ENCODE measurements at places on chromosomes 7 and 10. TPM values are rescaled to one million over a fixed set of nuclear protein-coding genes. Genes with fewer than 3 reads are reported as not detected.

- peak; percentile 75 for DNase-seq
Observed at GRCh38 chr10:33010132-33011037, 52.4 kb upstream of the ITGB1 start.

- no peak for DNase-seq
Observed at GRCh38 chr10:96978621-96979154, 146.6 kb downstream of the LCOR start.

DNA sequence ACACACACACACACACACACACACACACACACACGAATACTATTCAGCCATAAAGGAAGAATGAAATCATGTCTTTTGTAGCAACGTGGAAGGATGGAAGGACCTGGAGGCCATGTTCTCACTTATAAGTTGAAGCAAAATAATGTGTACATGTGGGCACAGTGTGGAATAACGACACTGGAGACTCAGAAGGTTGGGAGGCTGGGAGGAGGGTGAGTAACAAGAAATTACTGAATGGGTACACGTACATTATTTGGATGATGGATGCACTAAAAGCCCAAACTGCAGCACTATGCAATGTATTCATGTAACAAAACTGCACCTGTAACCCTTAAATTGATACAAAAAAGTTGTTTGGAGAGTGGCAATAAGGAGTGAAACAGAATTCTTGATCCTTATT, 32.1 kb downstream of the KMT2C start:
- DNase-seq = no peak

GRCh38 chr7:76142861-76143260, 58.8 kb upstream of the SRRM3 start:
- DNase-seq = no peak

- no peak for DNase-seq
Observed at GRCh38 chr7:133481676-133482075, 228.8 kb downstream of the EXOC4 start.

- no peak for DNase-seq
Observed at GRCh38 chr7:150363872-150364271, 4.8 kb upstream of the REPIN1 start.

DNA sequence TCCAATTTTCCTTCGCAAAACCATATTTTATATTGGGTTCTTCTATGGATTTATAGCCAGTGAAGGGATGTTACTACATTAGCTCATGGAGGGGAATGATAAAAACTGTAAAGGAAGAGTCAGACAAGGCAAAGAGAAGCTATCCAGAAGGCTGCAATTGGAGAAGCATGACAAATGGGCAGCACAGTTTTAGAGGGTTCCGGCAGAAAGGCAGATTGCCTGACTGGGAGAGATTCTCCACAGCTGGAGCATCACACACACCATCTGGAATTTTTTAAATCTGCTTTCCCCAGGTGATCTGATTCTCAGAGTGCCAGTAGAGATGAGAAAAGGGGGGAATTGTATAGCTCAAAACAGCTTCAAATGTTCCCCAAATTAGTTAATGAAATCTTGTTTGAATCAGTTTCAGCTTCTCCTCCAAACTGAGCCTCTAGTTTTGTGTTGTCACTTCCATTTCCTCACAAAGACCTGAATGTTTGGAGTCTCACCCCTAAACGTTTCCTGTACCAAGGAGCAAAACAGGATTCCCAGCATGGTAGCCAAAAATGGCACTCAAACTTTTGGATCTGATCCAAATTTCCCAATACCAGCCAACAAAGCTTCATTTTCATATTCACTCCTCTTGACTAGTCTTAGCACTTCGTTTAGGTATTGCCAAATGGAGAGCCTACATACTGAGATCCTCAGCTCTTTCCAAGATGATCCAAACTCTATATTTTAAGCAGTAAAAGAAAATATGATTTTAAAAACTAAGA, 177.5 kb downstream of the HPSE2 start:
- no peak for DNase-seq

- DNase-seq = no peak
Observed at GRCh38 chr10:76543655-76544054, 1094.0 kb downstream of the KCNMA1 start.

GRCh38 chr7:22189230-22189629, 167.7 kb downstream of the RAPGEF5 start:
- DNase-seq = peak; percentile 39

DNA sequence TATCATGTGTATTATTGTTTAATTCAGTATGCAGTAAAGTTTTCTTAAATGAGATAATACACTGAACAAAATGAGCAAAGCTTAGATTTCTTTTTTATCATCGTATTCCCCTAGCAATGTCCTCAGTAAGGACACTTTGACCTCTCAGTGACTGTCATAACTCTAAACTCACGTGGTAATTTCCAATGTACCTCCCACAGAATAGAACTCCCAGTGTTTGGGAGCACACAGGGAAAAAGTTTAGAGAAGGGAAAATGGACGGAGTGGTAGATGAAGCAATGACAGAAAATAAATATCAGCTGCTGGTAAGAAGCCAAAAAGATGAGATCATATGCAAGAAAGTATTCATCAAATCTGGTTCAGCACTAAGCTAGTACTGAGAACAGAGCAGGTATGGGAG, 758.6 kb upstream of the KCND2 start:
- DNase-seq = no peak

GRCh38 chr7:97272237-97272975, 154.9 kb downstream of the SDHAF3 start:
- DNase-seq = no peak

GRCh38 chr7:106345421-106346166, 60.8 kb upstream of the NAMPT start:
- no peak for DNase-seq

DNA sequence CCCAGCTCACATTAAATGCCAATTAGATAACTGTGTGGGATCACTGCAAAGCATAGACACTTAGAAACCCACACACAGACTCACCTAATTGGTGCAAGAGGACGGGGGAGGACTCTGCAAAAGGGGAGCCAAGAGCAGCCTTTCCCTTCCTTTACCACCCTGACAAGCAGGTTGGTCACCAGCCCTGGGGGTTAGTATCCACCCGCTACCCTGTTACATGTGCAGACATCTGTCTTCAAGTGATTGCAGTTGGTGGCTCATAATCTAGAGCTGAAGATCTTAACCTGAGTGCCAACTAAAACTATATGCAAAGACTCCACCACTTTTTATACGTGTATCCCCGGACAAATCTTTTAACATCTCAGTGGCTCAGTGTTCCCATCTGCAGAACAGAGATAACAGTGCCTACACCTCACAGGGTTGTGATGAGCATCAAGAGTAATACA, 56.9 kb downstream of the SORBS1 start:
- no peak for DNase-seq

GRCh38 chr7:33109758-33110238, 594 bp upstream of the RP9 start:
- DNase-seq = no peak

Gene GBX1
- total RNA-seq = 1.8 TPM

Gene UNCX
- total RNA-seq = not detected

Gene FKBP6
- not detected for total RNA-seq

Gene AQP1
- 0.28 TPM for total RNA-seq

Gene CNNM2
- total RNA-seq = 23.8 TPM

Gene PLXNA4
- total RNA-seq = 0.80 TPM
